Omental fat pad (tissue), 4 donors: ENCODE measurements at places on chromosomes 6 and 20.

DNA sequence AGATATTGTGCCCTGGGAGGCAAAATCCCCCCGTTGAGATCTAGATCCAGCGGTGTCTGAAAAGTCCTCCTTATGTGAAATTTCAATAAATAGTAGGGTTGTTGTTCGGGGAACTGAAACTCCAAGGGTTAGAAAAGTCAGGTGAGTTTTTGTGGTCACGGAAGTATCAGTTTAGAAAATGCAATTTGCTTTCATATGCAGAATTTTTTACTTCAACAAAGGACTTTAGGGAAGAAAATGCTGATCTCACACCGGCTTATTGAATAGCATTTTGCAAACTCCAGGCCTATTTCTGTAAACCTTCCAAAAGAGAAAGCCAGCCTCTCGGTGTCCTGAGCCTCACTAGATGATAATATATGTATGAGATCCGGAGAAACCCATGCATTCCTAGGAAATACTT is 254.7 kb downstream of the TSHZ2 start:
- DNase-seq = no peak

DNA sequence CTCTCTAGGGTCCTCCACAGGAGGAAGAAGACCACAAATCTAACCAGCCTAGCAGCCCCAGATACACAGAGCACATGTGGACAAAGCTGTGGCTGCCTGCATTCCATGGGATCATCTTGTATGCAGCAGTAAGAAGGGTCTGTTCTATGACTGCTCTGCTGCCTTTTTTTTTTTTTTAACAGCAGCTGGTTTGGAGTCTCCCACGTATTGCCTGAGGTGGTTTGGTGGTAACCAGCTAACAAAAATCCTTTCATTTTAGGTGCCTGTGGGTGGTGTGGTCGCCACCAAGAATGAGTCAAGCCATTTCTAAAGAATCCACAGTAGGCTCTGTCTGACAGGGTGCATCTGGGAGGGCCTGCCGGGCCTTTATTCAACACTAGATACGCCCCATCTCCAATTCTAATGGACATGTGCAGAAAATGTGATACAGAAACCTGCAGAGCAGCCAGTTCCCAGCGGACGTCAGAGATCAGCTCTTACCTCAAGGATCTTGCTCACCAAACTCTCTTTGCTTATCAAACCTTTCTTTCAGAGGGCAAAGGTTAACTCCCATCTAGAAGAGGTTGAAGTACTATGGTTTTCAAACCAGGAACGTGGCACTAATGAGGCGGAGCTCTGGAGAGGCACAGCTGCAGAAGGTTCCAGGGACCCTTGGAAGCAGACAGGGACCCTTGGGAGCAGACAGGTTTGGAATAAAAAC is 32.0 kb downstream of the GNAS-AS1 start:
- no peak for DNase-seq

DNA sequence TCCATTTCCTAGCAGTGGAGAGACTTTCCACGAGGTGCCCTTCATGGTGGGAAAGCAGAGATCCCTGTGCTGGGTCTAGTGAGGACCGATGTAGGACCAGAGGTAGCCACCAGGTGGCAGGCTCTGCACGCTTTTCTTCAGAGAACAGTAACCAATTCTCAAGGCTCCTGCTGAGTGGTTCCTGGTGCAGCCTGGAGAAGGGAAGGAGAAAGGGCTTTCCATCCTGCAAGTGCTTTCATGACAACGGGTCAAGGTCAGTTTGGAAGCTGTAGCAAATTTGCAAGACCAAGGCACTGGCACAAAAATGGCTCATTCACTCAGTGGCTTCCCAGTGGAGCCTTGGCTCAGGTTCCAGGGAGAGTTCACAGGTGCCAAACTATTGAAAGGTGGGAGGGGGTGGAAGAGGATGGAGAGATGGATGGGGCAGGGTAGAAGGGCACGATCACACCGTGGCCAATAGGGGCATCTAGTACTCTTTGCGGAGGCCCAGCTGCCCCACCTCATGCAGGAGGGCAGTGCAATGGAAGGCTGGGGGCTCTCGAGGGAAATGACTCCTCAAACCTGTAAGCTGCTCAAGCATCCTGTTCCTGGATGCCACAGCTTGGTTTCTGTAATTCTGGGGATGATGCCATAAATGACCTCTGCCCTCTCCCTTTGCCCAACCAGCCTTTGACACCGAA is 25.5 kb upstream of the KCNK16 start:
- DNase-seq = peak; percentile 35

DNA sequence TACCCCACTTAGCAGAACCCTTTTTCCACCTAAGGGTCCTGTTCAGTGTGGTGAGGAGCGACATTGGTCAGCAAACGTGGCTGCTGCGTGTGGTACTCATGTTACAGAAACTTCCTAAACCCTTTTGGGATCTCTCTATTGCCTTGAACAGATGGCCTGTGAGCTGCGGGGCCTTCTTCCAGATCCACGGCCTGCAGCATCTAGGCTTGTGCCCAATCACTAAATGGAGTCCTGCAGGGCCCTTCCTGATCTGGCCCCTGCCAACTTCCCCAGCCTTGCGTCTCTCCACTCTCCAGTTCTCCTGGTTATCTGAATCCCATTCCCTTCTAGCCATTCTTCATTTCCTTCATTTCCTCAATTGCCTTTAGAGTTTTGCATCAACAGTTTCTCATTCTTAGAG is 85.6 kb downstream of the PDE7B start:
- DNase-seq = no peak

DNA sequence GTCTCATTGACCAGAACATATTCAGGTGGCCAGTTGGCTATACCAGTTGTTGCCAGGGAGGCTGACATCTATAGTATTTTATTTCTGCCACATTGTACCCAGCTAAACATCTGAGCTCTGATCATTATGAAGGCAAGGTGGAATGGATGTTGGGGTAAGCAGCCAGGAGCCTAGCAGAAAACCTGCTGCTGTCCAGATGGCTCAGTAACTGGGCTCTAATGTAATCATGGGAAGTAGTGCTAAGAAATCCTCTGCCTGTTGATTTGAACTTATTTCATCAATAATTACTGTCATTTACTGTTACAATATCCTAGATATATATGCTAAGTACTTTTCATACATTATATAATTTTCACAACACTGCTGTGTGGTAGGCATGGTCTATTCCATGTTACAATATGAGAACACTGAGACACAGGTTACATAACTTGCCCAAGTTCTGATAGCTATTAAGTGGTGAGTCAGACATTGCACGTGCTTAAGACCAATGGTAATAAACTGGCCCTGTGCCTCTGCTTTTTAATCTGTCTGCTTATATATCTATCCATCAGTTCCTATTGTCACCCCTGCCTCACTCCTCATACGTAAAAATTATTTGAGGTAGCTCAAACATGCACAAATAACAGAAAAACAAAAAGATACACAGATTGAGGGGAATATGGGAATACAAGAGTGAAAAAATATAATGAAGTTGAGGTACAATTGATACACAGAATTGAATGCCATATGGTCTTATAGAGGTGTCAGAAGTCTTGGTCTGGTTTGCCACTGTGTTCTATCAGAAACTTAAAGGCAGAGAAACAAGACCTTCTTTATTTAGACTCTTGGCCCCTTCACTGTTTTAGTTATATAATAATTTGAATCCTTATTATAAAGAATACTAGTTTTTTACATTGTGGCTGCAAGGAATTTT is 25.2 kb downstream of the TBPL1 start:
- DNase-seq = no peak
